CD4-positive, alpha-beta T cell treated with Interleukin-6 at 100 ng/mL for 8 hours (primary cell): ENCODE measurements at places on chromosomes 1 and 21.

- no peak for DNase-seq
These were observed 1017.9 kb downstream of the ADGRL2 start for GRCh38 chr1:82818586-82818985.

DNA sequence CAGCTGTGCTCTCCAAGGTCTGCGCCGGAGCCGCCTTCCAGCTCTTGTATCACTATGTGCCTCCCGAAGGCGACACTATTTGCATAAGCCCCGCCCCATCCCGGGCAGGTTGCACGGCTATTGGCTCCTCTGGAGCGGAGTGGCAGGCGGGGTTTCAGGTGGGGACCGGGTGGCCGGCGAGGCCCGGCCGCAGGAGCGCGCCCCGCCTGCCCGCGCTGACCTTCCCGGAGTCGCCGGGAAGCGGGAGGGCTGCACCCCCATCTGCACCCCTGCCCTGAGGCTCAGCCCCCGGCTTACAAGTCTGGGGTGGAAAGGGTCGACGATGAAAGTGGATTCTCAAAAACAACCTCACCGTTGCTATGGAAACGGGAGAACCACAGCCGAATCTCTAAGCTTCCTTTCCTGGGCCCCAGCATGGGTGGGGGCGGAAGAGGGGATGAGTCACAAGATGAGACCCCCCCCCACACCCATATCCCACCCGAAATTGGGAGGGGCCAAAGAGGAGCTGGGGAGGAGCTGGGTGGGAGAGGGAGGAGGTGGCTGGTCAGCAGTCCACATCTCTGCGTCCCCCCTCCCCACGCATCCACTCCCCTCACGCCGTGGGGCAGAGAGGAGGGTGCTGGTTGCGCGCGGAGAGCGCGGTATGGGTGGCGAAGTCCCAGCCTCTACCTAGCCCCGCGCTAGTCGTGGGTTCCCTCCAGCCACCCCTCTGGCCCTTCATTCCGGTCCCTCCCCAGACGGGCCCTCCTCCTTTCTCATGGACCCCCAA is at the start of gene HPCAL4:
Gene HPCAL4, minus strand, starts transcription at position 51 of the 769 bp plus-strand sequence. CDS start 6,830 bp downstream, outside the sequence.
- DNase-seq, result peak; percentile 93

GRCh38 chr1:206839006-206839560 is 26.3 kb upstream of the IL20 start:
- DNase-seq, result no peak

- no peak for DNase-seq
These were observed 27.9 kb downstream of the MYOM3 start for GRCh38 chr1:24084050-24084449.

- DNase-seq, result no peak
These were observed 49.4 kb downstream of the EDEM3 start for GRCh38 chr1:184705271-184705670.

GRCh38 chr1:240492832-240493440 is 119.0 kb downstream of the GREM2 start:
- no peak for DNase-seq

DNA sequence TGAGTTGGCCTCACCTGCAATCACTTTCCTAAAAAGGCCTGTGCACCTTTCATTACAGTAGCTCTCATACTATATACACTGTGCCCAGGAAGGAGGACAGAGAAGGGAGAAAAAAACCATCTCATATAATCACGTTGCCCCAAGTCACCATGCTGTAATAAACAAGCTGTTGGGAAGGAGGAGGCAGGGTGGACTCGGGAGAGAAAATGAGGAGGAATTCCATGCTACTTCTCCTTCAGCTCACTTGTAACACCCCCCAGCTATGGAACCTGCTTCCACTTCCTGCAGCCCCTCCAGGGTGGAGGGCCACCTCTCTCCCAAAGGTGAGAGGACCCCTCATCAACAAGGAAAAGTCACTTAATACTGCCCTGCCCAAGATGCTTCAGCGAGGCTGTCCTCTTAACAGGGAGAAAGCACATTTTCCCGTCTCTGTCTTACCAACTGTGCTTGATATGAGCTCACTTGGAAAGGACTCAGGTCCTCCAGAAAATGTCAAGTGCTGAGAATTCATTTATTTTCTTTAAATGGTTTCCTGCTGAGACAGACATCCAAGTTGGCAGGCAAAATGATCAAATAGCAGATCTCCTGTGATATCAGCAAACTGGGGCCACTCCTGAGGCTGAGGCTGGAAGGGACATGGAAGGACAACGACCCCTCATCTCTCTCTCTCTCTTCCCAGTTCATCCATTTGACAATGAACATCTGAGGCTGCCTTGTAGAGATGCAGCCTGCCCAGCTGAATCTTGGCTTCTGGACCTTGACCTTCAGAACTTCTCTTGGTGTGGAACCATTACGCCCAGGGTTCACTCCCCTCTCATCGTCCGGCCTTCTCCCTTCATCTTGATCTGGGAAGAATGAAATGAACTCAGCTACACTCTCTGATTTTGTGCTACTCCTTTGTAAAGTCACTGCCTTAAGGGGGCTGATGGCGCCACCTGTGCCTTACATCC is 54.0 kb downstream of the CAPN9 start:
- DNase-seq, result no peak

- DNase-seq, result no peak
These were observed 49.7 kb downstream of the AHDC1 start for GRCh38 chr1:27554293-27554692.

GRCh38 chr1:181089676-181090544 is 1.4 kb downstream of the IER5 start:
- DNase-seq, result peak; percentile 76

DNA sequence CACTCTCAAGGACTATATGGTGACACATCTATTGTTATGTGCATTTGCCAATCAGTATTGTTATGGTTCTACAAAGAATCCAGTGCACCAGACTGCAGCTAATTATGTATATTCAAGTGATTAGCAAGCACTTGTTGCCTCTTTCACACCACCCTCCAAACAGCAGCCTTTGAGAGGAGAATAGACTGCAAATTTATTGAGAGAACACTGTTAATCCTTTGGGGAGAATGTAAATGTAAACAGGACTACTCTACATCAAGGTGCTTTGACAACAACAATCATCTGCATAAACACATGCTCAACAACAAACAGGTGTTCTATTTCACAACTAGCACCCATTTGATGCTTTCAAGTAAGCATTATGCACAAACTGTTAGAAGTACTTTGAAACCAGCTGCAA is 117.4 kb downstream of the AKT3 start:
- DNase-seq, result no peak

GRCh38 chr1:160658162-160658813 is 11.4 kb upstream of the SLAMF1 start:
- DNase-seq, result no peak

DNA sequence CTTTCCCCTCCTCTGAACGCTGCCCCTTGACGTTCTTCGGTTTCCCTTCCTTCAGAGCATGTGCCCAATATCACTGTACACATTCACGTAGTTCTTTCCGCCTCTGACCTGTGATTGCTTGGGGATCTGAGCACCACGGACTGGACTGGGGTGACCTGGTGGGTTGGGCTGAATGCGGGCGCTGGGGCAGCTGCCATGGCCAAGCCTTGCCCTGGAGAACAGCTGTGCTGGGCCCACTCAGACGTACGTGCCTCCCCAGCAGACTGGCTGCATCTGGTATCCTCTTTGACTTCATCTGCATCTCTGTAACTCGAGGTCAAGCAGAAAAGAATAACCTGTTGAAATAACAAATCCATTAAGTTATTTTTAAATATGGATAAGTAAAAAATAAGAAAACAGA is 35.1 kb upstream of the DISC1 start:
- DNase-seq, result no peak

DNA sequence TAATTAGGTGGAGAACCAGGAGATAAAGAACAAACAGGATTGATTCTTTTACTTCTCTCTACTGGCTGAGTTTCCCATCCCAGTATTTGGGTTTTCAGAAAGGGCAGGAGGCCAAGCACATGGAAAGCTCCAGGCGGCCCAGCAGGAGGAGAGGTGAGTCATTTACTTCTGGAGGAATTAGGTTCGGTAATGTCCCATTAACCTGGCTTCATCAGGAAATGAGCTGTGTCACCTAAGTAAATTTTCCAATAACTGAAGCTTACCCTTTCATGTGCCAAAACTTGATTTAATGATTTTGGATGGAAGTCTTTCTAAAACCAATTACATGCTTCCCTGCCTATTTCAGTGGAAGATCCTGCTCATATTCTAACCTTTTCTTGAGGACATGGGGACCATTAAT is 257.6 kb upstream of the USP24 start:
- DNase-seq, result no peak

DNA sequence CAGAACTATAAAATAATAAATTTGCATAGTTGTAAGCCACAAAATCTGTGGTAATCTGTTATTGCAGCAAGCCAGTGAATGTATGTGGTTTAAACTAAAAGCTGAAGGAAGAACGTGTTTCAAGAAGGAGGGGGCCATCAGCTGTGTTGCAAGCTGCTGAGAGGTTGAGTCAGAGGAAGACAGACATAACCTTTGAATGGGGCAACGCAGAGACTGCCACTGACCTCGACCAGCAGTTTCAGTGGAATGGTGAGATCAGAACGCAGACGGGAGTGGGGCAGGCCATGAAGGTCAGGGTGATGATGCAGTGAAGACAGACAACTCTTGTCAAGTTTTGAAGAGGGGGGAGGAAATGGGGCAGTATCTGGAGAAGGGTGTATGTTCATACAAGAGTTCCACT is 23.2 kb upstream of the QSOX1 start:
- DNase-seq, result no peak

DNA sequence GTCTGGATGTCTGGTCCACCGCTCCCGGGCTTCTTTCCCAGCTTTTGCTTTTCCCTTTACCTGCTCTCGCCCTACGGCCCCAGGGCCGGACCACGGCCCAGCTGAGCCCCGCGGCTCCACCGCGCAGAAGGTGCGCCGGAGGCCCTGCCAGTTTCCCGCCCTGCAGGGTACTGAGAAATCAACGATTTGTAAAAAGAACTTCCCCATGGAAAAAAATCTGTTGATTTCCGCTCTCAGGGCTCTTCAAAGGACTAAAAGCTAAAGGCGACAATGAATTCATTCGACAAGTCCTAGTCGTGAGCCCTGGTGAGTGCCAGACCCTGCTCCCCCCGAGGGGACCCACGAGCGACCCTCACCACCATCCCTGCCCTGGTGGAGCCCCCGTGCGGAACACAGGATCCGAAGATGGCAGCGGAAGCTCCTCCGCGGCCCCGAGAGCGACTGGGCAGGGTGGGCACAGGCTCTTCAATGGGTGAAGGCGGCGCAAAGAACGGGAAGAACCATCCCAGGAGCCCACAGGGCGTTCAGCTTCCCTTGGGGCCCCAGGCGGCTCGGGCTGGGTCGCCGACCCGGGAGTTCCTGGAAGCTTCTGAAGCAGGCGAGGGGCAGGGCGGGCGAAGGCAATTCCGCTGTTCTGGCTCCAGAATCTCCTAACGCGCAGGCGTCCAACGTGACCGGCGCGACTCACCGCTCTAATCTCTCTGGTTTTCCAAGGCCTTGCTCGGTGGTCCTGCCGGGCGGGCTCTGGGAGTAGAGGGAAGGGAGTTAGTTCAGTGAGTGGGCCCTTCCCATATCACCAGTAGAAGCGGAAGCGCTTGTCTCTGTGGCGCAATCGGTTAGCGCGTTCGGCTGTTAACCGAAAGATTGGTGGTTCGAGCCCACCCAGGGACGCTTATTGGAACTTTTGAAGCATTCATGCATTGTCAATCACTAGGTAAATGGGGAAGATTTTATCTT is 6.6 kb upstream of the RNU1-2 start:
- DNase-seq, result peak; percentile 56
